ENCODE measurements at places on chromosomes 1 and 21.

DNA sequence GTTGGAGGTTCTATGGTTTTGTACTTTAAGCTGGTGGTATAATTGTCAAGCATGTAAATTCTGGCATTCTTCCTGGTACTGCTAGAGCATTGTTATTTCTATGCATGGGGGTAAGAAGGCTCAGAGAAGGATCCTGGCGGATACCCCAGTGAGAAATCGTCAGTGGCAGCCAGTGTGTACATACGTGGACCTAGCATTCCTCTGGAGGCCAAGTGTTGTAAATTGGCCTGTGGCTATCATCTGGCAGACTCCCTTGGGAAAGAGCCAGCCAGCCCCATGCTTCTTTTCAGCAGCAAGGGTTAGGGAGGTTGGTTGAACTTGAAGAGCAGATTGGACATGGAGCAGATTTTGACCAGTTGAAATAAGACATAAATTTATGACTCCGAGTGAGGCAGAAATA is 5.2 kb upstream of the AGO3 start:
- DNase-seq = no peak

- DNase-seq = no peak
Observed at GRCh38 chr1:71785000-71785399, 497.3 kb downstream of the NEGR1 start.

GRCh38 chr21:31041295-31042079 is 3.2 kb upstream of the KRTAP19-8 start:
- DNase-seq = no peak

DNA sequence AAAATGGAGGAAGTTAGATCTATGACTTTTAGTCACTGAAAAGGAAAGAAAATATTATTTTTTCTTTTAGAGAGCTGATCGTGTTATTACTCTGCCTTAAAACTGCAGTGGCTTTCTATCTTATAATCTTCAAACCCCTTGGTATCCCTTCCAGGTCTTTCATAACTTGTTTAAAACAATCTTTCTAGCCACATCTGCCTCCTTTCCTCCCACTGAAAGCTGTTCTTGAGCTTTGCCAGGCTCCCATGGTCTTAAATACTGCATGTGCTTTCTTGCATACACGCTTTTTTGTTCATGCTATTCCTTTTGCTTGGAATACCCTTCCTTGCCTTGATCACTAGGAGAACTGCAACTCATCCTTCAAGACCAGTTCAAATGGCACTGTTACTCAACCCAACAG is 65.9 kb upstream of the GADD45A start:
- no peak for DNase-seq

- DNase-seq = no peak
Observed at GRCh38 chr1:78104322-78104721, 58.6 kb downstream of the GIPC2 start.

DNA sequence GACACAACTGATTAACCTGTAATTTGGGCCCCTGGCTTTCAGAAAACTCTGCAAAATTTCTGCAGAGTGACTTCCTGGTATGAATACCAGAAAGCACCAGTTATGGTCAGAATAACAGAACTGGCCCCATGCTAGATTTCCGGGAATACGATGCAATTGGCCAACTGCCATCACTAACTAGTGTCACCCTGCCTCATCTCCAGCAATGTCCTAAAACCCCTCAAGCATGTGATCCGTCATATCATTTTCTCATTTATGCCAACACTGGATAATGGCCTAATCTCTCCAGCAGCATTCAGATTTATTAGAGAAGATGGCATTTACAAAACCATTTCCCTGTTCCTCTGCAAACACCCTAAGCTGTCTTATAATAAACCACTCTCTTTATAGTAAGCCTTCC is 15.4 kb downstream of the KAZN start:
- DNase-seq = no peak
